NCI-H1436 (cell line): ENCODE measurements at places on chromosomes 6 and 20.

DNA sequence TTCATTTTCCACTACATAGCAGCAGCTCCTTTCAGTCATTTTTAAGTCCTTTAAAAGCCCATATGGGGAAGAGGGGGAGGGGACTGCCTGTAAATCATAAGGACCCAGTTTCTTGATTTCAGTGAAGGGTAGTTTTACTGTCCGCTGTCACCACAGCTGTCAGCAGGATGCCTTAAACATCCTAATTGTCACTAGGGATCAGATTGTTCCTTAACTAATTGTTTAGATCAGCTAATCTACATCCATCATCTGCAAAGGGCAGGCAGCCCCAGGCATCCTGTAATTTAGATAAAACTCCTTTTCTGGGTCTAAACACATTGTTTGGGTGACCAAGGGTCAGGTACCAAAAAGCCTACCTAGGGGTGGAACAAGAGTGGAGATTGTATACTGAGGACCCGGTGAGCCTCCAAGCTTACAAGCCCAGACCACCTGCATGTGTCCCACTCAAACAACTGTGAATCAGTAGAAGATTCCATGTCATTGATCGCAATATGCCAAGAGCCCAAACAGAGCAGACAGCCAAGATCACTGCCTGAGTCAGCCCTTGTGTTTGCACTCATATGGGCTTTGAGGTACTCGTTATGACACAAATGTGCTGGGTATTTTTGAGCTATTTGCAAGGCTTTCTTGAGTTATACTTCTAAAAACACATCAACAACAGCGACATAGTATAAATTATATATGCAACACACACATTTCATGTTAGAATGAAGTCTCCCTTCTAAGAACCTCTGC lies 198.7 kb upstream of the CEP162 start:
- no peak for DNase-seq

DNA sequence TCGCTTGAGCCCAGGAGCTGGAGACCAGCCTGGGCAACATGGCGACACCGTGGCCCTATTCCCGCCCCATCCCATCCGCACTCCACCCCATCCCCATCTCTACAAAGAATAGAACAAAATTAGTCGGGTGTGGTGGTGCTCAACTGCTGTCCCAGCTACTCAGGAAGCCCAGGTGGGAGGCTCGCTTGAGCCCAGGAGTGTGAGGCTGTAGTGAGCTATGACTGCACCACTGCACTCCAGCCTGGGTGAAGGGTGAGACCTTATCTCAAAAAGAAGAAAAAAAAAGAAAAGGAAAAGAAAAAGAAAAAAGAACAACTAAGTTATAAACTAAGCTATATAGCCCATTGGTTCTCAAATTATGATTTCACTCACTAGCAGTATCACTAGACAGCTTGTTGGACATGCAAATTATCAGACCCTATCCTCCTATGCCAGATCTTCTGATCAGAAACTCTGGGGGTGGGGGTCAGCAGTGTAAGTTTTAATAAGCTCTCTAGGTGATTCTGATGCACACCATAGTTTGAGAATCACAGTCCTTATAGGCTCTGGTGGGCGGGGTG lies 491 bp upstream of the ITCH start:
- DNase-seq: no peak

GRCh38 chr6:41922154-41922553 lies 855 bp downstream of the BYSL start:
- no peak for DNase-seq

DNA sequence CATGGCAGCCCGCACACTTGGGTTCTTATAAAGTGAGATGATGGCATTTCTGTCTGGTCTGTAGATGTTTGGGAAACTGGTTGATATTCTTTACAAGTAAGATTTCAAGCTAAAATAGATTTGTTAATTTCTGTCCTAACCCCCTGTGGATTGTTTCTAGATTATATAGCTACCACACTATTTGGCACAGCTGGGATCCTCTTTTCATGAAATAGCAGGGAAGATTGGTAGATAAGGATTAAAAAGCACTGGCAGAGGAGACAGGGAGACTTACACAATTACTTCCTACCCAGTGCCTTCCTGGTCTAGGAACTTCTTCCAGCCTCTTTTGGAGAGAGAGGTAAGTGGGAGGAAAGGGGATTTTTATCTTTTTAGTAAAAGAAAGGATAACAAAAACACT lies 13.2 kb upstream of the ATXN1 start:
- DNase-seq: no peak

DNA sequence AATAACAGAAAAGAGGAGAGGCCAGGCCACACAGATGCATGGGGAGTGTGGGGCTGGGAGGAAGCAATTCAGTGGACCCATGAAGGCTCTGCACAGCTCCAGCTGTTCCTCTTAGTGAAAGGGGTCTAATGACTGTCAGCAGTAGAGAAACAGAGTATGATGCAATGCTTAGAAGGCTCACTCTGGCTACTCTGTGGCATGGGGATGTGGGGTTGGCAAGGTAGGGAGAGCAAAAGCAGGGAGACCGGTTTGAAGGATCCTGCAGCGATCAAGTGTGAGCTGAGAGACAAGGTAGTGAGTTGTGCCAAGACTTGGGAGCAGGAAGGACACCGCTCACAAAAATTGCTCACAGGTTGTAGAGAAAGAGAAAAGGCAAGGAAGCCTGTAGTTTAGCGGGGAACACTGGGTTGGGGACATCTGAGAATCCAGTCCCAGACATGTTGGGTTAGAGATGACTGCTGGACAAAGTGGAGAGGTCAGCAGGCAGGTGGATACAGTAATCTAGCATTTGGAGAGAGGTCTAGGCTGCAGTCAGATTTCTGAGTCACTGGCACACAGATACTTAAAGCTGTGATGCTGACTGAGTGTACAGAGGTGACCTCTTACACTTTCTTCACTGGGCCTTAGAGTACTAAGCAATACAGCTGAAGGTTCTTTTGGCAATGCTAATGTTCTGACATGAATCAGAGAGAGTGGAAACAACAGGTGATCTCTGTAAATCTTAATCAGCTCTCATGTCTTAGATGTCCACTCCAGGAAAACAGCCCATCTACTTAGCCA lies 27.1 kb downstream of the NAPB start:
- no peak for DNase-seq

- no peak for DNase-seq
Measured at GRCh38 chr20:19802492-19803158, 44.6 kb downstream of the RIN2 start.

GRCh38 chr20:1266167-1266973 lies at the start of gene SNPH:
Gene SNPH, plus strand, starts transcription at chr20:1266294. Its CDS starts 29,946 bp downstream, at chr20:1296240.
- peak; percentile 36 for DNase-seq

DNA sequence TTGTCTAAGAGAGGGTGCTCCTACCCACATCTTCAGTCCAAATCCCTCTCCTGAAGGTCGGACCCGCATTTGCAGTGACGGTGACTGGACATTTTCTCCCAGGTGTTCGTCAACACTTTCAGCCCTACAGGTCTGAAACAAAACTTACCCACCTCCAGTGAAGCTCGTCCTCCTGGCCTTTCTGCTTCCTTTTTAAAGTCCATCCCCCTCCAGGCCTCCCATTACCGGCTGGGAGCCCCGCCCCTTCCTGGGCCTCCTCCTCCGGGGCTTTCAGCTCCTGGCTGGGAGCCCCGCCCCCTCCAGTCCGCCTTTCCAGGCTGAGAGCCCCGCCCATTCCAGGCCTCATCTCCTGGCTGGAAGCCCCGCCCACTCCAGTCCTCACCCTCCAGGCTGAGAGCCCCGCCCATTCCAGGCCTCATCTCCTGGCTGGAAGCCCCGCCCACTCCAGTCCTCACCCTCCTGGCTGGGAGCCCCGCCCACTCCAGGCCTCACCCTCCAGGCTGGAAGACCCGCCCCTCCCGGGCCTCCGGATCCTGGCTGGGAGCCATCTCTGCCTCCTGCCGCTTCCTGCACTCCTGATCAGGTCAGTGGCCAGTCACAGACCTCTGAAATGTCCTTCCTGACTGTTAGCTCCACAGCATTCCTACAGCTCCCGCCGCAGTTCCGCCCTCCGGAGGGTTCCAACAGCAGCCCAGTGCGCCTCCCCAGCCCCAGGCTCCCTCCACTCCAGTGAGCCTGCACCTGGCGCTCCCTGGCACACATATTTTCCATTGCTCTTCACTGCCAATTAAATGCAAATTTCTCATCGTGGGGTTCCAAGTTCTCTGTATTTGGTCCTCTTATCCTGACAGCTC lies 98.5 kb downstream of the LY86 start:
- peak; percentile 98 for DNase-seq

DNA sequence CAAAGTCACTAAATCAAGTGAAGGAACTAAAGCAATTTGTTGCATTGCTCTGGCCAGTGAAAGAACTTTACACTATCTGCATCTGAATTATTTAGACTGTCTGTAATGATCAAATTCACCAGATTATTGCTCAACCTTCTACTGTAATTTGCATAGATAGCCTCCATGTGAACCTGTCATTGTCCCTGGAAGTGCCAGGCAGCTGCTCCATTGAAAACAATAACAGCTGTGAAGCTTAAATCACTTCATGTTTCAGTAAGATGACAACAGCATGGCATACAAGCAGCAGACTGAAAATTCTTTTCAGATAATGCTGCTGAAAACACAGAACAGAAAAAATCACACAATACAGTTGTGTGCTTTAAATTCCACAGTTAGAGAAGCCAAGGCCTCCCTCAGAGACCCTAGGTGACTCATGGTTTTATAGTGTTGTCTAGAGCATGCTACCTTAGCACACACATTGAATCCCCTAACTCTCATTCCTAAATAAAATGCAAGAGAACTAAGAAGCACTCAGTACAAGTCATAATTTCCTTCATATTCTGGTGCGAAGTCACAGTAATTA lies 248.9 kb downstream of the TPBG start:
- DNase-seq: peak; percentile 19

- DNase-seq: no peak
Measured at GRCh38 chr20:33005132-33005566, 916 bp upstream of the SUN5 start.

- no peak for DNase-seq
Measured at GRCh38 chr6:79188885-79189480, 45.5 kb downstream of the HMGN3 start.

DNA sequence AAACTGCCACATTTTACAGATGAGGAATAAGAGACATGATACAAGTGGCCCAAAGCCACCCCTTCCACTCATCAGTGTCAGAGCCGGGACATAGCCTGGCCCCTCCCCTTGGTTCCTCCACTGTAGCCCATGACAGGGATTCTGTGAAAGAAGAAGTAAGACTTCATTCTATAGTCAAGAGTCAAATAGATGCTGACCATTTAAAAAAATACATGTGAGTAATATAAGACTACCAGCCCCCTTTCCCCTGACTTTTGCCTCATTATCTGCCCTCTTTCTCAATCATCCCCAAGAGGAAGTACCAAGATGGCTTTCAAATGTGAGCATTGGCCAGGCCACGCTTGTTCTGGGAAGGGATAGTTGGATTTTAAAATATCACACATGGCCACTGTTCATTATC lies 57.8 kb upstream of the TAB2 start:
- no peak for DNase-seq

DNA sequence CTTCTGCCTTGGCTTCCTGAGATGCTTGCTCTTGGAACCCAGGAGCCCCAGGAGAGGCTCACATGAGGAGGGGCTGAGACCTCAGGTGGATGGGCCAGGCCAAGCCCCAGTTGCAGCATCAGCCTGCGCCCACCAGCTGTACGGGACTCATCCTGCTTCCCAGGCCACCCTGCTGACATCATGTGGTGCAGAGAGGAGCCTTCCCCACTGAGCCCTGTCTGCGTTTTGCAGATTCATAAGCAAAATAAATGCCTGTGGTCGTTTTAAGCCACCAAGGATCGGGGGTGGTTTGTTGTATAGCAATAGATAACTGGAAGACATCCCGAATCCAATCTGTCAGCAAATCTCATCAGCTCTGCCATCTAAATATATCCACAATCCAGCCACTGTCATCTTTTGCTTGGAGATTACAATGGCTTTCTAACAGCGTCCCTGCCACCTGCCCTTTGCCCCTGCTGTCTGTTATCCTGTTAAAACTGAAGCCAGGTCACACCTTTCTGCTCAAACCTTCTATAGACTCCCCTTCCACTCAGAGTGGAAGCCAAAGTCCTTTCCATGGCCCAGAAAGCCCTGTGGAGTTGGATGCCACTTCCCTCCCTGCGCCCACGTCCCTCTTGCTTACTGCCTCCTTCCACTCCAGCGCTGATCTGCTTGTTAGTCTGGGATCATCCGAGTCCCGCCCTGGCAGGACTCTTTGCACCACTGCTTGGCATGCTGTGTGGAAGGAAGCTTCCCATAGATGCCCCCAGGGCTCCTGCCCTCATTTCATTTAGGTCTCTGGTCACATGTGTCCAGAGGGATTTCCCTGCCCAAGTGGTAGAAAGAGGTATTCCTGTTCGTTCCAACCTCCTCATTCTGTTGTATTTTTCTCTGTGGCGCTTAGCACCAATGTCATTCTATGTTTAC lies 24.0 kb upstream of the MLN start:
- DNase-seq: no peak

GRCh38 chr6:17197607-17198006 lies 83.6 kb upstream of the RBM24 start:
- no peak for DNase-seq

DNA sequence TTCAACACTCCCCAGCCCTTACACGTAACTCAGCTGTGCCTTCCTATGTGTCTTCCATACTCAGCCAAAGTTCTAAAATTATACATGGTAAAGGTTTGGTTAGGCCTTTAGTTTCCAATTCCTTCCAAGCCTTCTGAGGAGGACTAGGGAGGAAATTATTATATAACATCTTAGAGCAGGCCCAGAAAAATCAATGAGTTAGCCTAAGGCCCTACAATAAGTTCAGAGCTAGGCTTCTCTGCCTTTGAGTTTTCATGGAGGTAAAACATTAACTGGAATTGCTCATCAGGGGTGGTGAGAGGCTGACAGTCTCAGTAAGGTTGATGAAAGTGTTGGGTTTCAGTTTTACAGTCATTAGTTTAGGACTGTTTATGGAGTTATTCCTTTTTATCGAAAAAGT lies 286.0 kb downstream of the ADGB start:
- DNase-seq: no peak

- no peak for DNase-seq
Measured at GRCh38 chr20:3461911-3462677, 8.7 kb upstream of the ATRN start.

GRCh38 chr20:63572788-63573646 lies 1.0 kb downstream of the HELZ2 start:
- no peak for DNase-seq

GRCh38 chr20:23212464-23212995 lies 126.4 kb upstream of the CD93 start:
- no peak for DNase-seq

GRCh38 chr6:150753371-150754064 lies 112.0 kb upstream of the MTHFD1L start:
- DNase-seq: no peak
